ENCODE measurements at places on chromosomes 5 and 9.
A peak's percentile ranks its signal among the peaks of the same experiment; 100 is the strongest.

DNA sequence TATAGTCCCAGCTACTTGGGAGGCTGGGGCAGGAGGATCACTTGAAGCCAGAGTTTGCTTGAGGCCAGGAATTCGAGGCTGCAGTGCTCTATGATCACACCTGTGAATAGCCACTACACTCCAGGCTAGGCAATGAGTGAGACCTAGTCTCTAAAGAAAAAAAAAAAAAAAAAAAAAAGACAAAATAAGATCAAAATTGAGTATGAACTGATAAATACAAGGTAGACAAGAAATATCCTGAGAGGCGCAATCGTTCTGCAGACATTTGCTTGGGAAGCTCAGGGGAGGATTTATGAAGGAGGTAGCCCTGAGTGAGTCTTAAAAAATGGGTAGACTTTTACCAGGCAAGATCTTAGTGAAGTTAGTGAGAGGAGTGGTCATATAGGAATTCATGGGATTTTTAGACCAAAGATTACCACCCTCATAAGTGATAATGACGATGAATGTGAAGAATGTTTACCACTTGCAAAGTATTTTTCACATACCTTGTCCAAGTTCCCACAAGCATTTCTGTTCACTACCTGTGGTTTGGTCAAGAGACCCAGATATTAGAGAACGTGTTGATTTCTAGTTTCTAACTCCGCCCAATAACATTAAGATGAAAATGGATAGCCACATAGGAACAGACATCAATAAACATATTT is 4.4 kb downstream of the PDCD1LG2 start:
- no peak for DNase-seq

DNA sequence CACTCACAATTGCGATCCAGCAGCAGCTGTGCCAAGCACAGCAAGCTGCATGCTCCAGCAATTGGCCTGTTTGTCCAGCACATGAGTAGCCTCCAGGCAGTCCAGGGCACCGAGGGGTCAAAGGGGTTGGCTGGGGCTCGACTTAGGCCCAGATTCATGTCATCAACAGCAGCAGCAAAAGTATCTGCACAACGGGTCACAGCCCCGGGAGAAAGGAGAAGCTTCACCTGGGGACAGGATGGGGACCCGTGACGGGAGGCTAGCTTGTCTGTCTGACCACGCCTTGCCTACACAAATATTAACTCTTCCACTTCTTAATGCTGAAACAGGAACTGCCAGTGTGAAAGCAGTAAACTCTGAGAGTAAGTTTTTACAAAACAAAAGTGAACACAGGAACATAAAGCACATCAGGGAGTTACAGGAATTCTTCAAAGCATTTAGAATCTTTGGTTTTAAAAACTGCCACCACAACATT is 191.2 kb downstream of the PIK3R1 start:
- DNase-seq: no peak

- DNase-seq: peak; percentile 67
Observed at GRCh38 chr9:115042781-115043509, 75.0 kb downstream of the TNC start.

DNA sequence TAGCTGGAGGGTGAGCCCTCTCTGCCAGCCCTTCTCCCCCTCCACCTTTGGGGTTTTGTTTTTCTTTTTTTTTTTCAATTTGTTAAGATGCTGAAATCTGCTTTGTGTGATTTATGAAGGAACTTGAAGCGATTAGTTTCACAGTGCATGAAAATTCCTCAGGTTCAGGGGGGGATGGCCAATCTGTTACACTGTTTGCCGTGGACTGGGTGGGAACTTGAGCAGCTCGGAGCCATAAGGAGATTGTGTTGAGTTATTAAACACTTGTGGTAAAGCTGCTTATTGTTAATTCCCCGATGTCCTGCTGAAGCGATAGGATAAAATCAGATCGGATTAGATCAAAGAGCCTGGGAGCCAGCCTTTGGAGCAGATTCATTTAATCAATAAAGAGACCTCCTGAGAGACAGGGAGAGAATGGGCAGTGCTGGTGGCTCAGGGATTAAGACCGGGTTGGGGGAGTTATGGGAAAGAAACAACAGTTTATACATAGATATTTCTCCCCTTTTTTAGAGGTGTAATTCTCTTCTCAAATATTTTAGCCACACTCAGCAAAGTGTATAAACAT is 105.8 kb upstream of the SPATA31D4 start:
- no peak for DNase-seq

DNA sequence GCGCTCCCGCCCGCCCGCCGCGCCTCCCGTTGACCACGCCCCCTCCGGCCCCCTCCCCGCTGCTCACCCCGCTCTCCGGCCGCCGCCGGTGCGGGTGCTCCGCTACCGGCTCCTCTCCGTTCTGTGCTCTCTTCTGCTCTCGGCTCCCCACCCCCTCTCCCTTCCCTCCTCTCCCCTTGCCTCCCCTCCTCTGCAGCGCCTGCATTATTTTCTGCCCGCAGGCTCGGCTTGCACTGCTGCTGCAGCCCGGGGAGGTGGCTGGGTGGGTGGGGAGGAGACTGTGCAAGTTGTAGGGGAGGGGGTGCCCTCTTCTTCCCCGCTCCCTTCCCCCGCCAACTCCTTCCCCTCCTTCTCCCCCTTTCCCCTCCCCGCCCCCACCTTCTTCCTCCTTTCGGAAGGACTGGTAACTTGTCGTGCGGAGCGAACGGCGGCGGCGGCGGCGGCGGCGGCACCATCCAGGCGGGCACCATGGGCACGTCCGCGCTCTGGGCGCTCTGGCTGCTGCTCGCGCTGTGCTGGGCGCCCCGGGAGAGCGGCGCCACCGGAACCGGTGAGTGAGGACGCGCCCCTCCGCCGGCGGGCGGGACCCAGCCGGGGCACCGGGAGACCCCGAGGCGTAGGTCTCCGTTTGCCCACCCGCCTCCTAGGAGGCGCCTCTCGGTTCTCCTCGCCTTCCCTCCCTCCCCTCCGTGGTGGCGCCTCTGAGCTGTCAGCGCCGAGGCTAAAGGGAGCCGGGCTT is at the start of gene VLDLR:
Gene VLDLR, plus strand, starts transcription at position 66 of the 739 bp plus-strand sequence. Its CDS starts 403 bp downstream, at position 469.
- no peak for DNase-seq

- no peak for DNase-seq
Observed at GRCh38 chr5:109644829-109645228, 44.9 kb upstream of the MAN2A1 start.

- DNase-seq: no peak
Observed at GRCh38 chr5:14757850-14758249, 93.3 kb downstream of the OTULIN start.

DNA sequence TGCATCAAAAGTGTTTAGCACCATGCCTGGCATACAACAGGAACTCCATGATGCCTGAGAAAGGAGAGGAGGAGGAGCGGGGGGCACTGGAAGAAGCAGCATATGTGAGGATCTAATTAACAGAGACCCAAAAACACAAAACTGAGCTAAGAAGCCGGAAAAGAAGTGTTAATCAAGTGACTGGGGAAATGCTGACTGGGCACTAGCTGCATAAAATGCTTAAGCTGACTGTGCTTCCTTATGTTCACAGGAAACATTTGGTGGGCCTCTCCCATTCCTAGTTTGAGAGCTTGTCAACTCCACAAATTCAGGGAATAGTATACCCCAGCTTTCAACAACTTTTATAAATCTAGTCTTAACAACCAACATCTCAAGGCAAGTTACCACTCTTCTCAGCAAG is 26.6 kb downstream of the DEPDC1B start:
- DNase-seq: no peak

- DNase-seq: no peak
Observed at GRCh38 chr9:125233678-125234077, 7.5 kb downstream of the HSPA5 start.

GRCh38 chr5:16461782-16462181 is 3.8 kb downstream of the ZNF622 start:
- DNase-seq: no peak

- no peak for DNase-seq
Observed at GRCh38 chr5:126228934-126229333, 194.3 kb upstream of the GRAMD2B start.

GRCh38 chr5:180804129-180804618 is 1.6 kb upstream of the MGAT1 start:
- DNase-seq: peak; percentile 35

DNA sequence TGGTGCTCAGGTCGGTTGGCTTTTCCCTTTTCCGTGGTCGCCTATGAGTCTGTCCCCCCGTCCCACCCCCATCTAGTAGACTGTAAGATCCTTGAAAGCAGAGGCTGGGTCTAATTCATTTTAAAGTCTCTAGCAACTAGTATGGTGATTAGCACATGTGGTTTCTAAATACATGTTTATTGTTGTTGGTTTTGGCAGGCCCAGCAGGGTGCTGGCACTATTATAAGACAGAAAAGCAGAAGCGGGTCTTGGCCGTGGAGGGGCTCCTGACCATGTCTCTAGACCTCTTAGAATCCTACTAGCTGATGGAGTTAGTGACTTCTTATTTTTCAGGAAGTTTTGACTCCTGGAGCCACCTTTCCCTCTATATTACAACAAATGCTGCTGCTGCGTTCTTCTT is 61.5 kb upstream of the TNFSF8 start:
- DNase-seq: no peak

- no peak for DNase-seq
Observed at GRCh38 chr5:51651889-51652288, 268.6 kb downstream of the ISL1 start.

GRCh38 chr5:67969176-67969575 is 246.4 kb upstream of the PIK3R1 start:
- DNase-seq: no peak

- DNase-seq: no peak
Observed at GRCh38 chr5:172852490-172853354, 18.7 kb downstream of the ERGIC1 start.

GRCh38 chr9:111399772-111400563 is 69.9 kb upstream of the OR2K2 start:
- DNase-seq: no peak

GRCh38 chr5:169577951-169578350 is 5.6 kb upstream of the SPDL1 start:
- no peak for DNase-seq

DNA sequence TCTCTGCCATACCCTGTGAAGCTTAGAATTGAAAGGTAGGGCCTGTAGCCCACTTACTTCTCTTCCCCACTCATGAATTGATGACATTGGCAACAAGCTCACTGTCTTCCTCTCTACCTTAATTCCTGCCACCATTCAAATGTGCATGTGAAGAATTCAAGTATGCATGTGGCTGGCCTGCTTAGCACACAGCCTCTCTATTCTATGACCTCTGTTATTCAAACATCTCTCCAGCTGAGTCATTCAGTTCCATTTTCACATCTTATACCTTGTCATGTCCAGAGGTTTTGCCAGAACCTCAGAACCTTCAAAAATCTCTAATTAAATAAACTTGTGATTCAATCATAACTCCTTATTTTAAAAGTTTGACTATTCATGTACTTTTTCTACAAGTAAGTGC is 114.7 kb upstream of the MAN2A1 start:
- no peak for DNase-seq

DNA sequence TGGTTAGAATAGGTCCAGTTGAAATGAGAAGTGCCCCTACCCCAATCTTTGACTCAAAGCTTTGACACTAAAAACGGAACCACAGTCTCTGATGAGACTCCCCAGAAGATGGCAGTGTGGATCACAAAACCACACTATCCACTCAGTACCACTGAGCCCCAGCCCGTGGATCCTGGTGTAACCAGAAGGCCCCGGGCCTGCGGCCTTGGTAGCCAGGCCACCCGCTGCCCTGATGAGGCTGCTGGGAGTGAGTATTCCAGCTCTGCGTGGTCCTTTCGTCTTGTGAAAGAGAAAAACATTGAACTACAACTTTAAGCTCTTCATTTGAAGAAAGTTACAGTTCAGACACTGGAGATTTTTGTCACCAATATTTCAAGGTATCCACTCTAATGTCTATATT is 42.2 kb upstream of the FBP1 start:
- peak; percentile 42 for DNase-seq

- DNase-seq: no peak
Observed at GRCh38 chr9:37620396-37620795, 28.0 kb upstream of the TOMM5 start.

DNA sequence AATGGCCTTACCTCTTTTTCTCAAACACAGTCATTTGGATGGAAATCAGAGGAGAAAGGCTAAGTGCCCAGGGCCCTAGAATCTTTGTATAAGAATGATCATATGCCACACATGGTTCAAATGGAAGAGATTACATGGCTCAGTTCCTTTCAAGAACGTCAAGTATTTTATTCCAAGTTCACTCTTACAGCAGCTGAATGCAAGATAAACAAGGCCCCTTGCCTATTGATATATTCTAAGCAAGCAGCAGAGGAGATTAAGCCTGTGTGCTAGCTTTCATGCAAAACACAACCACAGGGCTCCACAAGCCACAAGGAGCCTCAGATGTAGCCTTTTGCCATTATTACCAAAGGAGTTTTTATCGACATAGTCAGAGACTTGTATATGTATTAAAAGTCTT is 55.3 kb upstream of the SLCO6A1 start:
- DNase-seq: no peak

DNA sequence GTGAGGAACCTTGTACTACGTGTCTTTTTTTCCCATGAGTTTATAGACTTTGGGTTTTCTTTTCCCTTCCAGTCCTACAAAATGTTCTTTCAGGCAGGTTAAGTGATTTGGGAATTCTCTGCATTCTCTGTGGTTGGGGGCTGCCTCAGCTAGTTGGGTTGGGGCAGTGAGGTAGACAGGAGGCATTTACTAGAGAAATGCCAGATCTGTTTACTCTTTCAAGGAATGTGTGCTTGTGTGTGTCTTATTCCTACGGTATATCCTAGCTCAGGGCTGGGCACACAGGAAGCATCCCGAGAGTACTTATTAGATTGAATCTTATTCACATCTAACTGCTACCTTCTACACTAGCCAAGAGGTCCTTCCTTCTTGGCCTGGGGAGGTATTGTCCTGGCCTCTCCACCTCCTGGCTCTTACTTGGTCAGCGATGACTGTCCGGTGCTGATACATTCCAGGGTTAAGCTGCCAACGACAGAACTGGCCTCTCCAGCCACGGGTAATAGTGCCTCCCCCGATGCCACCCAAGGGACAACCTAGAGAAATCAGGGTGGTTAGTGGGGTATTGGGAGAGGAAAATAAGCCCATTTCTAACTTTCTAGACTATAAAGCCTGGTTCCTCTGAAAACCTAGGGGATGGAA is 5.0 kb downstream of the GBA2 start:
- no peak for DNase-seq

GRCh38 chr5:92852219-92852618 is 728.8 kb downstream of the NR2F1-AS1 start:
- DNase-seq: no peak

DNA sequence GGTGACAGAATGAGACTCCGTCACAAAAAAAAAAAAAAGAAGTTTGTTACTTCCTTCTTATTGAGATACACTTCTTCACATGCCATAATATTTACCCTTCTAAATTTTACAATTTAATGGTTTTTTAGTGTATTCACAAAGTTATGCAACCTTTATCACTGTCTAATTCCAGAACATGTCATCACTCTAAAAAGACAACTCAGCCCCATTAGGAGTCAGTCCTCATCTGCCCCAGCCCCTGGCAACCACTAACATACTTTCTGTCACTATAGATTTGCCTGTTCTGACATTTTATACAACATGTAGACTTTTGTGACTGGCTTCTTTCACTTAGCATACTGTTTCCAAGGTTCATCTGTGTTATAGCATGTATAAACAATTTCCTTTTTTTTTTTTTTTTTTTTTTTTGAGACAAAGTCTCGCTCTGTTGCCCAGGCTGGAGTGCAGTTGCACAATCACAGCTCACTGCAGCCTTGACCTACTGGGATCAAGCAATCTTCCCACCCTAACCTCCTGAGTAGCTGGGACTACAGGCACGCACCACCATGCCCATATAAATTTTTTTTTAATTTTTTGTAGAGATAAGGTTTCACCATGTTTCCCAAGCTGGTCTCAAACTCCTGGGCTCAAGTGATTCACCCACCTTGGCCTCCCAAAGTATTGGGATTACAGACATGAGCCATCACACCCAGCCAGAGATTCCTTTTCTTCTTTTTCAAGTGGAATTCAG is 18.0 kb downstream of the AQP3 start:
- no peak for DNase-seq

Measured in activated naive CD8-positive, alpha-beta T cell treated with anti-CD3 and anti-CD28 coated beads for 36 hours (primary cell).